ENCODE measurements at places on chromosomes 4 and X.

DNA sequence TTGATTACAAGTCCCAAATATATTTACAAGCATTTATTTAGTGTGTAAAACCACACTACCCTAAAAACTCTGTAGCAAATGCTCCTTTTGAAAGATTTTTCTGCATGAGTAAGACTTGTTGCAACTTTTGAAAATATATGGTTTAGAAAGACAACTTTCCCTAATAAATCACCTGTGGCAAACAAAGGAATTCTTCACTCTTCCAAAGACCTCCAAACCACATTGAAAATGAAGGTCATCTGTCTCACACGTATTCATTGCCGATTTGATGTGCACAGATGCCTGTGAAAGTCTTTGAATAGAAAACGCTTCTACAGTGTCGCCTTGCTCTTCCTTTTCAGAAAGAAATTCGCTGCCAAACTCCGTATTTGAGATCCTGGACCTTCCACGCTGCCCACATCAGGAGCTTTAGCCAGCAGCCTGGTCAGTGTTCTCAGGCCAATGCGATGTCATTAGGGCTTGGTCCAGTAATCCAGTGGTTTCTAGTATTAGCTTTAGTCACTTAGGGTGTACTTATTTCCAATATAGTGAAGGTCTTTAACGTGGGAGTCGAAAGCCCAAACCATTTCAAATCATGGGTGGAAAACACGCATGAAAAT is 22.2 kb downstream of the SPINK2 start:
- DNase-seq = no peak

GRCh38 chr4:79353075-79353474 is 27.2 kb upstream of the NAA11 start:
- DNase-seq = no peak

- no peak for DNase-seq
Observed at GRCh38 chr4:89538886-89539285, 231.3 kb upstream of the GPRIN3 start.

DNA sequence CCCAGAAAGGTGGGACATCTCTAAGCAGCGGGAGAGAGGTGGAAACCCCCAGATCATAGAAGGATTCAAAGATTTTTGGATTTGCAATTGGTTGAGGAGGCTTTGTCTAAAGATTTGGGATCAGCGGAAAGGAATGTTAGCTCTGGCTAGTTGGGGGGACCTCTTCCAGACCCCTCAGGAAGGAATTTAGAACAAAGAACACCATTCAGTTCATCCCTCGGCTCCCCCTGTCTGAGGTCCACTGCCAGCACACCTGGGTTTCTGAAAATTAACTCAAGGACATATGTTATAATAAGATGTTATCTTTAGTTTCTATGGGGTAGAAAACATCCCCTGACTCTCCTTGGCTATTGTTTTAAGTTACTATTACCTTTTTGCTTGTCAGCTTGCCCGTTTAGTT is 163.6 kb downstream of the CEP135 start:
- DNase-seq = no peak

DNA sequence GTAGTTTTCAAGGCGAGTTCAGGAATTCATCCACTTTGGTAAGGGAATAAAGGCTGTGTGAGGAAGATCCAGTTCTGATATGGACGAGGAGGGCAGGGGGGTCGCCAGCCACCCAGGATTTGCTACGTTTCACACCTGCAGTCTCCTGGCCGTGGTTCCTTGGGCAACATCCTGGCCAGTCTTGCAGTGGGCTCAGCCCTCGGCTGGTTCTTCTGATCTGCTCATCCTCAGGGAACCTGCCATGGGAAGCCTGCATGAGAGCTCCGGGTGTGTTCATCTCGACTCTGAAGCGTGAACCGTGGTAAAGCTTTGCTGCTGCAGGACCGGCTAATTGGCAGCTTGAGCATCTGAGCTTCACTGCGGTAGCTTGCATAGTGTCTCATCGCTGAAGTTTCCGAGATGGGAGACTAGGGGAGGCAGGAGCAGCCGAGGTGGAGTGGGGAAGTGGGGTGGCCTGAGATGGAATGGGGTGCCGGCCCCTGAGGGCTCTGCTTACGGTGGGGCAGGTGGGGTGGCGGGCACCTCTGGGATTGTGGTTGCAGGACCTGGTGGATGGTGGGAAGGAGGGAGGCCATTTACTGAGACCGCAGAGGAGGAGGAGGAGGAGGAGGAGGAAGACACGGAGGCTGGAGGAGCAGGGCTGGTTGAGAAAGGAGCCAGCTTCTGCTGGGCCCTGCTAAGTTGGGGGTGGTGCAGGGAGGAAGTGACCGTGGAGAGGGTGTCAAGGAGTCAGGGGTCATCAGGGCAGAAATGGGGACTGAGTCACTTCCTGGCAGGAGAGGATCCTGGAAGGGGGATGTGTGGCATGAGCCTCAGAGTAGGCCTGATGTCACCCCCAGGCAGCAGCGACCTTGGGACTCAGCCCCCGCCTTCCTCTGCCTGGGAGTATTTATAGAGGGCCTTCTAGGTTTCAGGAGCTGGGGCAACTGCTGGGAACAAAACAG is 213.1 kb upstream of the PSAPL1 start:
- no peak for DNase-seq
